Activated CD4-positive, alpha-beta T cell treated with anti-CD3 and anti-CD28 coated beads, Interleukin-2, amount 10 ng/mL, durations not matched to agents 24 days and 14 days (primary cell): ENCODE measurements at places on chromosomes 2 and 18. TPM values are rescaled to one million over a fixed set of nuclear protein-coding genes. Genes with fewer than 3 reads are reported as not detected.

DNA sequence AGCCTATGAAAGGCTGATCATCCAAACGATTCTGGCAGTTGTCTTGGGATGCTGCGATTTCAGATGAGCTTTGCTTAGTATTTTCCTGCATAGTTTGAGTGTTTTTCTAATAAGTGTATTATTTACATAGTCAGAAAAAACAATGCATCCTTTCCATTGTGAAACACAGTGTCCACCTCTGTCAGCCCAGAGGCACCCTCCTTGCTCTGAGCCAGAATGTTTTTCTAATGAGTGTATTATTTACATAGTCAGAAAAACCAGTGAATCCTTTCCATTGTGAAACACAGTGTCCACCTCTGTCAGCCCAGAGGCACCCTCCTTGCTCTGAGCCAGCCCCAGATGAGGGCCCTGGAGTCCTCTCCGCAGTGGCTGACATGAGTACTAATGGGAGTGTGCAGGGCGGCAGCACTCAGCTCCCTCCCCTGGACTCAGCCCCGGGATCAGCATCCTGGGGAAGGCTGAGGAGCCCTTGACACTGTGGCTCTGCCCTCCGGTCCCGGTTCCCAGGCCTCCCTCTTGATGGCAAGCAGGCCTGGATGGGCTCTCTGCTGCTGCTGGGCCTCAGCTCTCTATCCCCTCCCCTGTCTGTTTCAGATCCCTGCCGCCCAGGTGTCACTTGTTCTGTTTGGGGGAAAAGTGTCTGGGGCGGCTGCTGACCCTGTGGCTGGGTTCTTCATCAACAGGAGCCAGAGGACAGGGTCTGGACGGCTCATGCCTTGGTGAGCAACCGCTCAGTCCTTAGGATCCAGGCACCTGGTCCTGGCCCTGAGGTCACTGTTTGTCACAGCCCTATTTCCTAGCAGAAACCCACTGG lies 5.9 kb downstream of the MFSD2B start:
- DNase-seq, result no peak
- H3K4me1 ChIP-seq, result peaks cover 2% of the 10 kb centered on the region
- no peak overlapping the region for H3K4me3 ChIP-seq
- H3K27ac ChIP-seq, result no peak overlapping the region
- H3K36me3 ChIP-seq, result no peaks in the 10 kb centered on the region

DNA sequence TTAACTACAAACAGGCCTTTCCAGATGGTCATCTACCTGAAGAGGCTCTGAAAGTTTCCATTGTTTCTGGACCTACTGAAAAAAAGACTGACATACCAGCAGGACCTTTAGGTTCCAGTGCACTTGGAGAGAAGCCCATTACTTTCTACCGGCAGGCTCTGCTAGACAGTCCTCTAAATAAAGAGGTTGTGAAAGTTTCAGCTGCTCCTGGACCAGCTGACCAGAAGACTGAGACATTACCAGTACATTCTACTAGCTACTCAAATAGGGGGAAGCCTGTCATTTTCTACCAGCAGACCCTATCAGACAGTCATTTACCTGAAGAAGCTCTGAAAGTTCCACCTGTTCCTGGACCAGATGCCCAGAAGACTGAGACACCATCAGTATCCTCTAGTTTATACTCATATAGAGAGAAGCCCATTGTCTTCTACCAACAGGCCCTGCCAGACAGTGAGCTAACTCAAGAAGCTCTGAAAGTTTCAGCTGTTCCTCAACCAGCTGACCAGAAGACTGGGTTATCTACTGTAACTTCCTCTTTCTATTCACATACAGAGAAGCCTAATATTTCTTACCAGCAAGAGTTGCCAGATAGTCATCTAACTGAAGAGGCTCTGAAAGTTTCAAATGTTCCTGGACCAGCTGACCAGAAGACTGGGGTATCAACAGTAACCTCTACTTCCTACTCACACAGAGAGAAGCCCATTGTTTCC lies 65.8 kb downstream of the ALMS1 start:
- H3K27me3 ChIP-seq, result no peaks in the 10 kb centered on the region
- no peak overlapping the region for H3K4me3 ChIP-seq
- no peaks in the 10 kb centered on the region for H3K4me1 ChIP-seq
- DNase-seq, result no peak
- peaks cover 32% of the 10 kb centered on the region for H3K36me3 ChIP-seq

The KLHL14 gene
- total RNA-seq, result not detected in 2 replicates

- peaks cover 15% of the 10 kb centered on the region for H3K27me3 ChIP-seq
- no peak for DNase-seq
- no peak overlapping the region for H3K27ac ChIP-seq
- no peak overlapping the region for H3K4me3 ChIP-seq
Observed at GRCh38 chr2:232030229-232030628, 68.7 kb downstream of the DIS3L2 start.

GRCh38 chr2:83143946-83144345 lies 1315.1 kb downstream of the SUCLG1 start:
- H3K36me3 ChIP-seq, result no peaks in the 10 kb centered on the region
- H3K4me3 ChIP-seq, result no peak overlapping the region
- H3K27ac ChIP-seq, result no peak overlapping the region
- DNase-seq, result no peak
- no peaks in the 10 kb centered on the region for H3K27me3 ChIP-seq

GRCh38 chr2:222904557-222905258 lies 43.9 kb downstream of the ACSL3 start:
- H3K4me3 ChIP-seq, result no peak overlapping the region
- H3K4me1 ChIP-seq, result peaks cover 21% of the 10 kb centered on the region
- H3K36me3 ChIP-seq, result peaks cover 19% of the 10 kb centered on the region
- no peak for DNase-seq
- H3K27me3 ChIP-seq, result no peaks in the 10 kb centered on the region
- H3K27ac ChIP-seq, result no peak overlapping the region

DNA sequence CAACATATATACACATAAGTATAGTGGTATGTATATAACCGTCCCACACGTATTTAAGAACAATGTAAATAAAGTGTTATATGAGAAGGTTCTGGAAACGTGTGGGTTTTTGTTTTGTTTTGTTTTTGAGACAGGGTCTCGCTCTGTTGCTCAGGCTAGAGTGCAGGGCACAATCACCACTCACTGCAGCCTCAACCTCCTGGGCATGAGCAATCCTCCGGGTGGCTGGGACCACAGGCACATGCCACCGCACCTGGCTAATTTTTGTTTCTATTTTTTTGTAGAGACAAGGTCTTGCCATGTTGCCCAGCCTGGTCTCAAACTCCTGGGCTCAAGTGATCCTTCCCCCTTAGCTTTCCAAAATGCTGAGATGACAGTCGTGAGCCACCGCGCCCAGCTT lies 6.2 kb downstream of the ADAM17 start:
- H3K27me3 ChIP-seq, result no peaks in the 10 kb centered on the region
- no peak for DNase-seq
- no peak overlapping the region for H3K4me3 ChIP-seq
- H3K36me3 ChIP-seq, result peaks cover 9% of the 10 kb centered on the region
